ENCODE measurements at places on chromosomes 2 and 18.

GRCh38 chr2:120567128-120567527 is 168.5 kb upstream of the GLI2 start:
- no peak for DNase-seq

- DNase-seq: no peak
Measured at GRCh38 chr2:9950521-9951271, 797 bp upstream of the GRHL1 start.

DNA sequence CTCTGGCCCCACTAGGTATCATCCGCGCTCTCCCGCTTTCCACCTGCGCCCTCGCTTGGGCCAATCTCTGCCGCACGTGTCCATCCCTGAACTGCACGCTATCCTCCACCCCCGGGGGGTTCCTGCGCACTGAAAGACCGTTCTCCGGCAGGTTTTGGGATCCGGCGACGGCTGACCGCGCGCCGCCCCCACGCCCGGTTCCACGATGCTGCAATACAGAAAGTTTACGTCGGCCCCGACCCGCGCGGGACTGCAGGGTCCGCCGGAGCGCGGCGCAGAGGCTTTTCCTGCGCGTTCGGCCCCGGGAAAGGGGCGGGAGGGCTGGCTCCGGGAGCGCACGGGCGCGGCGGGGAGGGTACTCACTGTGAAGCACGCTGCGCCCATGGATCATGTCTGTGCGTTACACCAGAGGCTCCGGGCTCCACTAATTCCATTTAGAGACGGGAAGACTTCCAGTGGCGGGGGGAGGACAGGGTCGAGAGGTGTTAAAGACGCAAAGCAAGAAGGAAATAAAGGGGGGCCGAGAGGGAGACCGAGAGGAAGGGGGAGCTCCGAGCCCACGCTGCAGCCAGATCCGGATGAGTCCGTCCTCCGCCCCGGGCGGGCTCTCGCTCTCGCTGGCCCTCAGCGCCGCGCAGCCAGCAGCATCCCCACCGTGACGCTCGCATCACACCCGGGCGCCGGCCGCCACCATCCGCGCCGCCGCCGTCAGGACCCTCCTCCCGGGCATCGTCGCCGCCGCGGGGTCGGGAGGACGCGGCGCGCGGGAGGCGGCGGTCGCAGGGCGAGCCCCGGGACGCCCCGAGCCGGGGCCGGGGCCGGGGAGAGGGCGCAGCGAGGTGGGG is 664 bp downstream of the NETO1 start:
- DNase-seq: no peak

DNA sequence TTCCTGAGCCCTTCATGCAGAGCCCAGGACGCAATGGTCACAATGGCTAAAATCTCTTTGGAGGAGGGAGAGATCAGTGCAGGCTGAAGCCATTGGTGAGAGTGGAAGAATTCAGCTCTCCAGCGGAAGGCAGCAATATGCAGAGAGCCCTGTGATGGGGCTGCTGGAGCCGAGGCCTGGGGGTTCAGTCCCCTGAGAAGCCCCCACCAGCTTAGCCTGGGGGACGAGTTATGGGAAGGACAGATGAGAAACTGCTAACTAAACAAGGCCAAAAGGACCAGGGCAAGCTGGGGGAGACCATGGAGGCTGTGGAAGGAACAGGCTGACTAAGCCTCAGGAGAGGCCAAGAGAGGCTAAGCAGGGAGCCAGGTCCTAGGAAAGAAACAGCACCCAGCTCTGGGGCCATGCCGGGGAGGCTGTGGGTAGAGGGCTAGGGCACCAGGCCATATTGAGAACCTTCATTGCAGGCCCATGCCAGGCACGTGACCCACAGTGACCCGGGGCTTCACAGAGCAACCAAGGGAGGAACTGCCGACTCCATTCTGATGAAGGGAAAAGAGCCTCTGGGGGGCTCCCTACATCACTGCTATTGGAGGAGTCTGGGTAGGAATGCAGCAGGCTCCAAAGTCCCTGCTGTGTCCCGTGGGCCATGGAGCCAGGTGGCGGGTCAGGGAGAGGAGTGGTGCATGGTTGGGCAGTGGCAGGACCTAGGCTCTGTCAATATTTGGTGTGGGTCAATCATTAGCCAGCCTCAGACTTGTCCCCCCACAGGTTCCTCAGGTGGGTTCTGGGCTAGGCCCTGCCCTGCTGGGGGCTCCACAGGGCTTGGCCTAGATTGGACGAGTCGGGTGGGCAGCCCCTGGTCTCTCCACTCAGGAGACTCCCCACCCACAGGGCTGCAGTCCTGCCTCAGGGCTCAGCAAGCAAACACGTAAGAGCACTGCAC is 19.8 kb downstream of the PROC start:
- no peak for DNase-seq

DNA sequence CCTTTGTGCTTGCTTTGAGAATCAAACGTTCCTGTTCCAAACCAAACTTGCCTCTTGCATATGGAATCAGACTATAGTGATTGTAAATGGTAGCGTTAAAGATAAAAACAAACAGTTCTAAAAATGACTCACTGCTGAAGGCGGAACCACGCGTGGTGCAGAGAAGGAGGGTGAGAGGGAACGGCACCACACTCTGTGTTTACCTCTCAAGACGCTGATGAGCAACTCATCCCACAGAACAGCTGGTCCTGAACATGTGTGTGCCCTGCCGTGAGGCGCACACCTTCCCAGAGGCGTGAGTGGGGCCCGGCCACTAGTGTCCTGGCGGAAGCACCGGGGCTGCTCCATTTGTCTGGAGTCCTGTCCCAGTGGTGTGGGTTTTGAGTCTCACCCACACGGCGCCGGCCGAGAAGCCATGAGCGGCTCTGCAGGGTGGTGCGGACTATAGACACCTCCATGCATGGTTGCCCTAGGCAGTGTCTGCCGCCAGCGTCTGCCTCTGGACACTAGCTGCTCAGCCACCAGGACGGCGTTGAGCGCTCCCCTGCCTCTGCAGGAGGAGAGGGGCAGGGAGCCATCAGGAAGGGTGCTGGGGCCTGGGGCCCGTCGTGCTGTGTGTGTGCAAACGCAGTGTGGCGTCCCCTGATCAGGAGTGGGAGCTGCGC is 52.1 kb downstream of the NFATC1 start:
- DNase-seq: no peak

DNA sequence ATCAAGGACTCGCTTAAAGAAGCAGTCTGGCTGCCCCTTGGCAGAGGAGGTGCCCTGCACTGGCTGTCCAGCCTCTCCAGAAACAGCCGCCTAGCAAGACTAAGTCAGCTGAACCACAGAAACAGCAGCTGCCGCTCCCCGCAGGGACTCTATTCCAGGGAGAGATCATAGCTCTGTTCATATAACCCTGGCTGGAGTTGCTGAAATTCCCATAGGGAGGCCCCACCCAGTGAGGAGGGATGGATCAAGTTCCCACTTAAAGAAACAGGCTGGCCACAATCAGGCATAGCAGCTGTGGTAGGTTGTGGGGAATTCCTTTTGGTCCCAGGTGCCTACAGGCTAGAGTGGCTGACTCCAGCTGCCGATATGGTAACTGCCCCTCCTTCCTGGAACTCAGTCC is 74.2 kb upstream of the MC4R start:
- DNase-seq: no peak

DNA sequence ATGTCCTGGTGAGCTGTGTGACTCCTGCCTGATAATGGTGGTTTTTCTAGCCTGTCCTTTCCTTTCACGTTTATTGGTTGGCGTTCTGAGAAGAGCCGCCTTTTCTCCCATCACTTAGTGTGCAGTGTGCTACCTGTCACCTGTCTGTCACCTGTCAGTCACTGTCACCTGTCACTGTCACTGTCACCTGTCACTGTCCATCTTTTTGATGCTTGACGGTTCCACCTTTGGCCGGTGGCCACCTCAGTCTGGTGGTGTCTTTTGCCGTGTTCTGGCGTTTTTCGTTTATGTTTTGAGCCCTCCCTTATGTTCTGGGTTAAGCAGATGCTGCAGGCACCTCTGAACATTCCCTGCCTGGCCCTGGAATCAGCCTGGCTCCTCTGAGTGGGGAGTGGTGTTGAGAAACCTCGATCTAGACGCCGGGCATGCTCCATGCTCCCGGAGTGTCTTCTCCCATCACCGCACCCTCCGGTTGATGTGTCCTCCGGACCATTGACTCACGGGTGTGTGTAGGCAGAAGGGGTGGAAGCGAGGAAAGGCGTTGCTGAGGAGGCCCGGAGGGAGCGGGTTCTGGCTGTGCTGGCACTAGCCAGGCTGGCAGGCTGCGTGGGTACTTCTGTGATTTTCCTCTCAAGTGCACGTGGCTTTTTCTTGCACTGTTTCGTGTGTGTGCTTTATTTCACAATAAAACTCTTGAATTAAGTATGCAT is 20.7 kb downstream of the DTYMK start:
- no peak for DNase-seq

DNA sequence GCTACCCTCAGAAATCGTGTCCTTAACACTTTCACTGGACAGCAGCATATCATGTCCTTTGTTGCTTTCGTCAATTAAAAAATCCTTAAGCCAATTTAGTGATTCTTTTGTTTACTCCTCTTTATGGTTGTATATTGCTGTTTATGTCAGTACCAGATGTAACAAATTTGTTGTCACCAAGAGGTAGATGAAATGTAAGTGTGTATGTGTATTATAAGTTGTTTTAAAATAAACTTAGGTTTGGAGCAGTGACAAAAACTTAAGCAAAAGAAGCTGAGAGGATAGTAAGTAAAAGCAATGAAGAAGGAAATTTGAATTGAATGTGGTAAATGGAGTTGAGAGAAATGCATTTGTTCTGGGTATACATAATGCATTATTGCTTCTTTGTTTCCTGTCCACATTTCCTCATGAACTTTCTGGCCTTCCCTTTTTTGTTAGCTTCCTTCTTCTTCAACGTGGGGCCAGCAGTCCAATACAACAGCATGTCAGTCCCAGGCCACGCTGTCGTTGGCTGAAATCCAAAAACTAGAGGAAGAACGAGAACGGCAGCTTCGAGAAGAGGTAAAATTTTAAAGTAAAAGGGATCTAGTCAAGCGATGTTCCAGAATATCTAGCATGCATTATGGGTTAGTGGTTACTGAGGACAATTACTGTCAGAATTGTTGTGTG is 30.5 kb upstream of the SNORC start:
- DNase-seq: no peak

DNA sequence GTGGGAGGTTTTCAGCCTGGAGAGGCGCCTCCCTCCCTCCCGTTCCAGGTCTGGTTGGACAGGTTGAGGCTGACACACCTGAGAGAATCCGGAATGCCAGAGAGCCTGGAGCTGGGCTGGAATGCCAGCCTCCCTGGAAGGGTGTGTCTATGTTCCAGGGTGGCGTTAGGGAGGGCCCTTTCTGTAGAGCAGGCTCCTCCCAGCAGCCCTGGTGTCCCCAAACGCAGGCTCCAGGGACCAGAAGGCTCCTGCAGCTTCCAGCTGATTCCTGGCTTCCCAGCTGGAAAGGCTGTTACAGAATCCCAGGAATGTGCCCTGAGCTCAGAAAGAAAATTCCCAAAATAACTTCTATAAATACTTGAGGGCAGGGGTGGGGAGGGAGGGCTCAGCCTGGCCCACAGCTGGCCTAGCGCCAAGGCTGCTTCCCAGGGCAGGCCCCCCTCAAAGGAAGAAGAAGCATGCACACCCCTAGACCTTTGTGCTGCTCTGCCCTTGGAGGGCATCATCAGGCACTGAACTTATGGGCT is 85.4 kb downstream of the STPG4 start:
- no peak for DNase-seq

DNA sequence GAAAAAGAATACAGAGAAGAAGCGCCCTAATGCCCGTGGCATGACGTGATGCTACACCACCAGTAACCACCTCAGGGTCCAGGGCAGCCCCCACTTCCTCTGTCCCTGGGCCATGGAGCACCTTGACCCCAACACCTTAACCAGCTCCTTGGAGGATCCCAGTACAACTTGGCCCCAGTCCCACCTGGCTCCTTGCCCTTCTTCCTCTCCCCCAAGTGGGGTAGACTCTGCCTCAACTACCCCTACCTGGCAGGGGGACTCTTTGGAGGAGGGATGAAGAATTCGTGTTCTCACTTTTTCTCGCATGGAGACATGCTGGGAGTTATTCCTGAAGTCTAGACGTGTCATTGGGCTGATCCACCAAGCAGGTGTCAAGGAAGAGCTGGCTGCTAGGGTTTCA is 18.9 kb downstream of the TRABD2A start:
- no peak for DNase-seq

- DNase-seq: no peak
Measured at GRCh38 chr2:64812285-64812684, 158.6 kb upstream of the SERTAD2 start.

DNA sequence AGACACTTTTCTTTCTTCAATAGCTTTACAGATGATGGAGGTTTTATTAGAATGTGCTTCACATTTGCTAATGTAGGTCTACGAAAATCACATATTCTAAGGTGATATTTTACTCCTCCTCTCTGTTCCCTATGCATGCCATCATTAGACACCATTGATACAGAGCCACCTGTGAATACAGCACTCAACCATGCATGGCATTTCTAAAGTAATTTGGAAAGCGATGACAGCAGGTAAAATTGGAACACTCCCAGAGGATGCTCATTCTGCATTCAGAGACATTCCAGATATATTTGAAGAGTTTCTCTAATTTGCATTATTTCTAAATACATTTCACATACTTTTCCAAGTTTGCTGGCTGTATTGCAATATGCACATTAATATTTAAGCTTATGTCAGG is 65.3 kb upstream of the RIT2 start:
- no peak for DNase-seq

DNA sequence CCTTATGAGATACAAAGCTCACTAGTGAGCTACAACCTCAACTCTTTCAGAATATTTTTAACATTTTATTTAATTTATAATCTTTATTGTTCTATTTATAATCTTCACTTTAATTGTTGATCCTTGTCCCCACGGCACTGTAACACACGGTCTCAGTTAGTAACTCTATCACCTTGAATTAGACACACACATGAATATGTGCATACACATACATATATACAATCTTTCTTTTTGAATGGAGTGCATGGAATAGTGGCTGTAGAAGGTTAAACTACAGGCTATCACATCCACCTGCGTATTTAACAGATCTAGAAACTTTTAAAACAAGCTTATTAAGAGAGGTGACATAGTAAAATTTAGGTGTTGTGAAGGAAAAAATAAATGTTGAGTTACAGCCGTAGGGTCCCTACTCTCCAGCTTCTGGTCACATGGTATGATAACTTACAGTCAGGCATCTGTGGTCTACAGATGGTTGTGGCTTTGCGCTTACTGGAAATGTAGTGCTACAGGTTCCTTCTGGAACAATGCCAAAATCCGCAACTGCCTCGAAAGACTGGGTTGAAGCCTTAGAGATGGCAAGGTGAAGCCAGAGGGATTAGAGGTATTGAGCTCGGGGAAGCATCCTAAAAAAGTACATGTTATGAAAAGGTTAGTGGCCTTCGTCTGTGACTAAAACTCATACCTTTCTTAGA is 1324.1 kb upstream of the SLC39A10 start:
- no peak for DNase-seq

GRCh38 chr2:112646791-112647689 is 1.3 kb downstream of the SLC20A1 start:
- no peak for DNase-seq

GRCh38 chr2:200584639-200585038 is 1.2 kb upstream of the AOX1 start:
- no peak for DNase-seq

GRCh38 chr18:76388891-76389423 is 106.1 kb downstream of the ZNF516 start:
- no peak for DNase-seq

DNA sequence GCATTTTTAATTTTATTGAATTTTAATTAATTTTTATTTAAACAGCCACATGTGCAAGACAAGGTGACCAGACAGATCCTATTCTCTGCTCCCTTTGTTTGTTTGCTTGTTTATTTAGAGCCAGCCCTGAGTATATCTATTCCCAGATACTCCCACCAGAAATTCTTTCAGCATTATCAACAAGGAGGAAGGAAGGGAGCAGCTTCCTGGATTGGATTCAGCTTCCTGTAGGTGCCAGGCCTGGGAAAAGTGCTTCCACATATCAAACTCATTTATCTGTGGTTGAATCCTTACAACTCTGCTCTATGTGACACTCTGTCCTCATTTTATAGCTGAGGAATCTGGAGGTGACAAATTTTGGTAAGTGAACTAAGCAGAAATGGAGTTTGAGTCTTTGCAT is 60.5 kb upstream of the KLF7 start:
- DNase-seq: no peak
